ENCODE measurements at places on chromosomes 13 and 19. TPM values are rescaled to one million over a fixed set of nuclear protein-coding genes. Genes with fewer than 3 reads are reported as not detected.

SOX1 gene
- not detected for total RNA-seq

DCLK1 gene
- total RNA-seq, result 0.65 TPM

KIR2DL3 gene
- not detected for total RNA-seq

ZIK1 gene
- not detected for total RNA-seq

All from A549 treated with GW870086 at 1 μM for 4 hours (cell line).